ENCODE measurements at places on chromosomes 6 and 20.

- H3K27me3 ChIP-seq = no peaks in the 10 kb centered on the region
- no peak overlapping the region for H3K4me3 ChIP-seq
- H3K4me1 ChIP-seq = peaks cover 17% of the 10 kb centered on the region
- no peak overlapping the region for H3K27ac ChIP-seq
- no peak for DNase-seq
- no peaks in the 10 kb centered on the region for H3K36me3 ChIP-seq
These were observed 88.7 kb downstream of the ZHX3 start for GRCh38 chr20:41228858-41229257.

- H3K36me3 ChIP-seq = peaks cover 2% of the 10 kb centered on the region
- peaks cover 38% of the 10 kb centered on the region for H3K27me3 ChIP-seq
- H3K4me3 ChIP-seq = no peak overlapping the region
- H3K4me1 ChIP-seq = peaks cover 8% of the 10 kb centered on the region
These were observed 49.7 kb downstream of the JPH2 start for GRCh38 chr20:44137266-44137801.

DNA sequence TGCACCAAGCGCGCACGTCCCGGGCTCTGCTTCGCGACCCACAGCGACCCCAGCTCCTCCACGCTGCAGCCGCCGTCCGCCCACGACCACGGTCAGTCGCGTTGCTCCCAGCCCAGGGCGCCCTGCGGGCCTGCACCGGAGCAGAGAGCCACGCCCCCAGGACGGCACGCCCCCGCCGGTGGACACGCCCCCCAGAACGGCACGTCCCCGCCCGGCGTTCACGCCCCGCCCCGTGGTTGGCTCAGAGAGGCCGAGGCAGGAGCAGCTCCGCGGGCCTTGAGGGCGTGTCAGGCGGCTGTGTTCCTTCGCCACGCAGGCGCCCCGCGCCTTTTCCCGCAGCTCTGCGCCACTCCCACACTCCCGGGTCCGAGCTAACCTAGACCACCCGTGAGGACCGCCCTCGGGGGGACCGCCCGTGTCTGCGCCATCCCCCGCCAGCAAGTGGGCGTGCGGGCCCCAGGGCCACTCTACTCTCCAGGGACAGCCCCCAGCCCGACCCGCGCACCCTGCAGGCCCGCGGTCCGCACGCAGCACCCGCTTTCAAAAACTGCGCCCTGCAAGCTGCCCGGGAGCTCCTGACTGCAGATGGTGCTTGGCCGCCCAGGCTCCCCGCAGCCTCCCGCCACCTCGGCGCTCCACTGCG is at the start of gene RNASET2:
RNASET2 (minus strand) TSS at position 107 of the 643 bp plus-strand sequence. CDS start 368 bp downstream, outside the sequence.
- H3K27me3 ChIP-seq = no peaks in the 10 kb centered on the region
- peak within 1 kb of the TSS; percentile 96 for H3K4me3 ChIP-seq
- H3K4me1 ChIP-seq = peaks cover 68% of the 10 kb centered on the region
- H3K27ac ChIP-seq = peak within 1 kb of the TSS; percentile 100
- peak; percentile 100 for DNase-seq
- H3K36me3 ChIP-seq = no peaks in the 10 kb centered on the region

GRCh38 chr6:24827162-24827561 is 28.4 kb upstream of the ARMH2 start:
- peaks cover 10% of the 10 kb centered on the region for H3K36me3 ChIP-seq
- H3K27me3 ChIP-seq = no peaks in the 10 kb centered on the region
- DNase-seq = no peak
- H3K27ac ChIP-seq = peak overlapping the region; percentile 78
- no peak overlapping the region for H3K4me3 ChIP-seq

GRCh38 chr20:36155629-36155971 is 1.1 kb downstream of the EPB41L1 start:
- no peak for DNase-seq
- H3K27me3 ChIP-seq = peaks cover 67% of the 10 kb centered on the region
- no peak overlapping the region for H3K27ac ChIP-seq
- peak overlapping the region; percentile 70 for H3K4me3 ChIP-seq
- peaks cover 2% of the 10 kb centered on the region for H3K36me3 ChIP-seq
- H3K4me1 ChIP-seq = peaks cover 6% of the 10 kb centered on the region

DNA sequence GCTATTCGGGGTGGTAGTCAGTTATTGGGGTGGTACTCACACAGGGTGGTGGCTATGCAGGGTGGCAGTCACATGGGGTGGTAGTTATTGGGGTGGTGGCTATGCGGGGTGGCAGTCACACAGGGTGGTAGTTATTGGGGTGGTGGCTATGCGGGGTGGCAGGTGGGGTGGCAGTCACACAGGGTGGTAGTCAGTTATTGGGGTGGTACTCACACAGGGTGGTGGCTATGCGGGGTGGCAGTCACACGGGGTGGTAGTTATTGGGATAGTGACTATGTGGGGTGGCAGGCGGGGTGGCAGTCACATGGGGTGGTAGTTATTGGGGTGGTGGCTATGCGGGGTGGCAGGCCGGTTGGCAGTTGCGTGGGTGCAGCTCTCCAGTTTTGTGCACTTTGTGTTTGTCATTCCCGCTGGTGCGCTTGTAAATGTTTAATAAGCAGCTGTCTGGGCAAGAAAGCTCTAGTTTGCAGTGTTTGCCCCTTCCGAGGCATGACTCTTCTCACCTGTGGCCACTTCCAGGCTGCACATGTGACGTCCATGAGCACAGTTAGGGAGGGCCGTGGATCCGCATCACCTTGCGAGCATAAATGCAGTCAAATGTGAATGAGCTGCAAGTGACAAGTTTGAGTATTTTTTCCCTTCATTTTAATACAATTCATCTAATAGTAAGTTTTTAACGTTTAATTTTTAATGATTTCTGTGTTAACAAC is 219.0 kb upstream of the CST7 start:
- no peaks in the 10 kb centered on the region for H3K4me1 ChIP-seq
- H3K27me3 ChIP-seq = peaks cover 5% of the 10 kb centered on the region
- H3K4me3 ChIP-seq = no peak overlapping the region
- H3K36me3 ChIP-seq = no peaks in the 10 kb centered on the region

- no peaks in the 10 kb centered on the region for H3K4me1 ChIP-seq
- no peak overlapping the region for H3K4me3 ChIP-seq
- no peaks in the 10 kb centered on the region for H3K36me3 ChIP-seq
- no peaks in the 10 kb centered on the region for H3K27me3 ChIP-seq
These were observed 10.9 kb upstream of the BMP5 start for GRCh38 chr6:55886185-55886836.

DNA sequence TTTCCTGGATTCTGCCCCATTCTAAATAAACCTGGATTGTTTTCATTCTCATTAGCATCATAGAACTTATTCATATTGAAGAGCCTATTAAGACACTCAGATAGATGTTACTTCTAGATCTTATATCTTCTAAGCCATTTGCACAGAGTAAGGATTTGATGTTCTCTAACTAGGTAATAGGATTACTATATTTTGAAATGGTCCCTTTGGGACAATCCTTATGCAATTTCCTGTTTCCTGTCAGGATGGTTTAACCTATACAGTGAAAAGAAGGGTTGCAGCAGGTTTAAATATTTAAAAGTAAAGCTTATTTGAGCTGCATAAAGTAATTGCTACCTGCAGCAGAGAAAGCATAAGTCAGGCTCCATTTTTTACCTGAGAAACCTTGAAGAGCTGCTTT is 860.1 kb downstream of the TFAP2A start:
- no peak overlapping the region for H3K4me3 ChIP-seq
- no peaks in the 10 kb centered on the region for H3K27me3 ChIP-seq
- no peak overlapping the region for H3K27ac ChIP-seq
- H3K36me3 ChIP-seq = no peaks in the 10 kb centered on the region
- no peak for DNase-seq

- H3K4me3 ChIP-seq = peak within 1 kb of the TSS; percentile 99
- peak; percentile 65 for DNase-seq
- H3K36me3 ChIP-seq = peaks cover 8% of the 10 kb centered on the region
- peak within 1 kb of the TSS; percentile 96 for H3K27ac ChIP-seq
These were observed at the start of gene CLIC1 for GRCh38 chr6:31736021-31736767. CLIC1 (minus strand) TSS chr6:31736530; CDS start chr6:31736300, 230 bp downstream.

- no peaks in the 10 kb centered on the region for H3K4me1 ChIP-seq
- H3K27me3 ChIP-seq = no peaks in the 10 kb centered on the region
- no peak for DNase-seq
- no peak overlapping the region for H3K27ac ChIP-seq
- no peak overlapping the region for H3K4me3 ChIP-seq
- H3K36me3 ChIP-seq = no peaks in the 10 kb centered on the region
These were observed 677.7 kb downstream of the DOK5 start for GRCh38 chr20:55153001-55153645.

DNA sequence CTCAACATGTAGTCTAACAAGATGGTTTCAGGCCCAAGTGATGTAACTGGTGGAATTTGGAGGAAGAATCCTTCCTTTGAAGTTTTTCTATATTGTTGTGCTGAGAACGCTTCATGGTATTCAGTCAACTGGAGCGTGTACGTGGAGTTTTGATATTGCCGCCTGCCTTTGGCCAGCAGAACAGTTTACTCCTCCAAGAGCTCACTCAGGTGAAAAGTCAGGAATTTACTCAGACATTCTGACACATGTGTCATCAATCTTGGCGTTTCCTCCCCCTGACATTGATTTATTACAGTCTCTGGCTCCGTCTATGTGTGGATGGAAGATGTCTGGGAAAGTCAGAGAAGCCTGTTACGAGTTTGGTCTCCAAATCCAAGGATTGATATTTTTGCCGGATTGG is 19.0 kb upstream of the TGM2 start:
- H3K4me1 ChIP-seq = no peaks in the 10 kb centered on the region
- DNase-seq = no peak
- H3K27me3 ChIP-seq = peaks cover 58% of the 10 kb centered on the region
- no peak overlapping the region for H3K4me3 ChIP-seq

DNA sequence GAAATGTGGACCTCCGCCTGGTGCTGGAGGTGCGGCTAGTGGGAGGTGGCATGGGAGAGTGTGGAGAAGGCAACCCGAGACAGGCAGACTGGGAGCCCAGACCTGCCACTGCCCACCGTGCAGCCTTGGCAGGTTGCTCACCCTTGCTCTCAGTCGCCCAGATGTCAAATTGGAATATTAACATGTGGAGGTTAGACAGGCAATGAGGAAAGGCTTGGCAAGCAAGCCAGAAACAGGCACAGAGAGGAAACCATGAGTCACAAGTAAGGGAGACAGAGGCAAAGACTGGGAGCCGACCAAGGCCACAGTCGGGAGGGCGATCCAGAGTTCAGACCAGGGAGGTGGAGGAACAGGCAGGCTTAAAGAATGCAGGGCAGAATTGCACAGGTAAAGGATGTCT is 178.2 kb downstream of the FOXC1 start:
- H3K4me1 ChIP-seq = peaks cover 14% of the 10 kb centered on the region
- no peaks in the 10 kb centered on the region for H3K27me3 ChIP-seq
- H3K4me3 ChIP-seq = no peak overlapping the region
- no peak for DNase-seq
- peak overlapping the region; percentile 69 for H3K27ac ChIP-seq
- peaks cover 1% of the 10 kb centered on the region for H3K36me3 ChIP-seq

GRCh38 chr20:2253256-2253655 is 42.5 kb upstream of the TGM3 start:
- no peak overlapping the region for H3K27ac ChIP-seq
- H3K4me3 ChIP-seq = no peak overlapping the region
- DNase-seq = no peak
- H3K4me1 ChIP-seq = peaks cover 8% of the 10 kb centered on the region
- no peaks in the 10 kb centered on the region for H3K36me3 ChIP-seq

DNA sequence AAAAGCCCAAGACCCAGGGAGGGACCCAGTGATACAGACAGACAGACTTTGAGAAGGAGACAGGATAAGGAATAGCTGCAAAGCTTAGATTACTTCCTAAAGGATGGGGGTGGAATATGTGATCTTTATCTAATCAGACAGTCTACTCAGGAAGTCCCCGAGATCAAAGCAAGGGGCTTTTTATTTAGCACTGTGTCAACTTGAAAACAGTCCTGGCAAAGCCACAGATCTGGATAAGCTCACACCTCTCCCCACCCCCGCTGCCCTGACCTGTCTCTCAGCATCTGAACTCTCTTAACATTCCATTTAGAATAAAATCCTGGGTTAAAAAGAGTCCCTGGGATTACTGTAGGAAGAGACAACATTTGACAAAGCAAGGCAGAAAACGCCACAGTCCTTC is 101.5 kb downstream of the ISM1 start:
- DNase-seq = no peak
- H3K4me3 ChIP-seq = no peak overlapping the region
- H3K27me3 ChIP-seq = peaks cover 13% of the 10 kb centered on the region

DNA sequence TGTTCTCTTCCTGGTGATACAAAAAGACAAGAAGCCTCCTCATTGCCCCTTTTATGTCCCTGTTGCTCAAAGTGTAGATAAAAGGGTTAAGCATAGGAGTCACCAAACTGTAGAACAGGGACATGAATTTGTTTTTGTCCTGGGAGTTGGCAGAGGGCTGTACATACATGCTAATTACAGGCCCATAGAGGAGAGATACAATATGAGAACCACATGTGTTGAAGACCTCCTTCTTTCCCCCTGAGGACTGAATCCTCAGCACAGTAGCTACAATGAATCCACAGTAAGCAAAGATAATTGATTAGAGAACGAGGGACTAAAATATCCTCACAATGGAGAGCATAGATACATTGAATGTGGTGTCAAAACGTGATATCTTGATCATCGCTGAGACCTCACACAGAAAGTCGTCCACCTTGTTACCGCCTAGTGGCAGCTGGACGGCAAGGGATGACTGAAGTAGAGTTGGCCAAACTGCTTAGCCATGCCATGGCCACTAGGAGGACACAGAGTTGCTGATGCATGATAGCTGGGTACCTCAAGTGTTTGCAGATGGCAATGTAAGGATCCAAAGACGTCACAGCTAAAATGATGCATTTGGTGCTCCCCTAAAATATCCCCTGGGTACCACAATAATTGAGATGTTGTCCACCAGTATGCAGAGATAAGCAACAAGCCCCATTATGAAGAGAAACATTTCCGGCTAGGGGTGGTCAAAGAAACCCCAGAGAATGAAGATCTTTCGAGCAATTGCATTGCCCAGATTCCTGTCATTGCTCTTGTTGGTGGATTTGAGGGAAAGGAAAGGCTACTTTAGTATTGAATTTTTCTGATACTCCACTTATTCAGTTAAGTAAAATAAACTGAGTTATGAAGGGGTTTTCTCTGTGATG is 15.0 kb downstream of the OR2B3 start:
- no peak overlapping the region for H3K4me3 ChIP-seq
- peaks cover 42% of the 10 kb centered on the region for H3K27me3 ChIP-seq
- no peak overlapping the region for H3K27ac ChIP-seq
- H3K36me3 ChIP-seq = no peaks in the 10 kb centered on the region
- H3K4me1 ChIP-seq = peaks cover 2% of the 10 kb centered on the region
- no peak for DNase-seq

Measured in T-helper 17 cell (primary cell).